Mesothelial cell of epicardium (in vitro differentiated cells): ENCODE measurements at places on chromosomes 6 and 20. TPM values are rescaled to one million over a fixed set of nuclear protein-coding genes. Genes with fewer than 3 reads are reported as not detected.
A peak's percentile ranks its signal among the peaks of the same experiment; 100 is the strongest.

DNA sequence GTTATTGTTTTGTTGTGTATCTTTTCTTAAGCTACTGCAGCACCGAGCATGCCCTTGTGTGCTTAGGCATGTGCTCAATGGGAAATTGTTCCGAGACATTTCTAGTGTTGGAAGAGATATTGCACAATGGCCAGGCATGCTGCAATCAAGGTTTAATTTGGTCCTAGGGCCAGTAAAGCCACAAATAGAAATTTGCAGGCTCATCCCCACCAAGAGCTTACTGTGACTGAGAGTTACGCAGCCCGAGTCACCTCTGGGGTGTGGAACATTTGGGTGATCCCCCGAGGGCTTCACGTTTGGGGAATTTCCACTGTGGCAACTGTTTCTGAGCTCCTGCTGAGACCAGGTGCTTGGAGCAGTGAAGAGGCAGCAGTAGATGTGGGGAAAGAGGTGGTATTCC is 65.8 kb downstream of the ADTRP start:
- peaks cover 32% of the 10 kb centered on the region for H3K4me1 ChIP-seq
- H3K36me3 ChIP-seq = no peaks in the 10 kb centered on the region
- H3K27me3 ChIP-seq = no peaks in the 10 kb centered on the region
- no peak overlapping the region for H3K27ac ChIP-seq

DNA sequence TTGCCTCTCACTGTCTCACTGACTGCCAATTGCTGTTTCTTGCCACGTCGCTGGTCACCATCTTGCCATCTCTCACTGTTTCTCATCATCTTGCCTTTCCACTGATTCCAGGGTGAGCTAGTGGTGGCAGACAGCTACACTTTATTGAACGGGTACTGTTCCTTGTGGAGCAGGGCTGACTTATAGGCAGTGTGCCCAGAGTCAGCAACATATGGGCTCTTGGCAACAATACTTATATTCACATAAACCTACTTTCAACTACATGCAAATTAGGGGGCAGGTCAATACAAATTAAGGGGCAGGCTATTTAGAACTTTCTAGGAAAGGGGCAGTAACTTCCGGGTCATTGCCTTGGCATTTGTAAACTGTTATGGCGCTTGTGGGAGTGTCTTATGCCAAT is 186.2 kb upstream of the SYNDIG1 start:
- no peaks in the 10 kb centered on the region for H3K4me1 ChIP-seq
- H3K27me3 ChIP-seq = peaks cover 26% of the 10 kb centered on the region
- no peak for DNase-seq
- H3K36me3 ChIP-seq = no peaks in the 10 kb centered on the region

- peaks cover 19% of the 10 kb centered on the region for H3K4me1 ChIP-seq
- H3K27ac ChIP-seq = no peak overlapping the region
- H3K36me3 ChIP-seq = peaks cover 3% of the 10 kb centered on the region
- H3K4me3 ChIP-seq = no peak overlapping the region
- H3K27me3 ChIP-seq = no peaks in the 10 kb centered on the region
Measured at GRCh38 chr6:146981981-146982380, 222.2 kb upstream of the STXBP5 start.

The MYLIP gene
- total RNA-seq = 23.9 to 25.7 TPM (median 24.9 TPM) in 3 replicates

GRCh38 chr6:167826896-167827582 is at the start of gene AFDN:
AFDN (plus strand) TSS chr6:167826911; CDS start chr6:167827133, 222 bp downstream.
- peaks cover 2% of the 10 kb centered on the region for H3K36me3 ChIP-seq
- DNase-seq = peak; percentile 70
- no peaks in the 10 kb centered on the region for H3K27me3 ChIP-seq
- peak within 1 kb of the TSS; percentile 99 for H3K27ac ChIP-seq
- peak within 1 kb of the TSS; percentile 95 for H3K4me3 ChIP-seq

DNA sequence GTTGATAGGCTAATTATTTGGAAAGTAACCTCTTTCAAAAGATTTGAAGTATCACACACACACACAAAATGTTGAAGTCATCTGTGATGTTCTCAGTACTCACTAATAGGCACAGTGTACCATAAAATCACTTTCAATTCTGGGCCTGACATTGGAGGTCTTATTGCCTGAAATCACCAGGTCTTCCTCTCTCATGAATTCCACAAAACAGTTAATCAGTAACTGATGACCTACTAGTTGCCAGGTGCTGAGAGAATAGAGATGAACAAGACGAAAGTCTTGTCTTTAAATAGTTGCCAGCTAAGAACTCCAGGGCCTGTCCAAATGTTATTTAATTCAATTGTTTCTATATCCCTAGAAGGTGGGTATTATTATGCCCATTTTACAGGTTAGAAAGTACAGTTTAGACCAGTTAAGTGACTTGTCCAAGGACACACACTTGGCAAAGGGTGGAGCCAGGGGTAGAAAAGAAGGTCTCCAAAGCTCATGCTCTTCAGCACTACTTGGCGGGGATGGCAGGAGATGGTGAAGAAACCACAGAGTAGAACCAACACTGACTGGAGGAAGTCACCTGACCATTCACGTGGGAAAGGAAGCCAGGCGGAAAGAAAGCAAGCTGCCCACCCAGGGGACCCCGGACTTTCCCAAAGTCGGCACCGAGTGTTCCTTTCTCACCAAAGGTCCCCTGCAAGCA is 116.4 kb downstream of the KIF6 start:
- no peak overlapping the region for H3K27ac ChIP-seq
- H3K36me3 ChIP-seq = no peaks in the 10 kb centered on the region
- peaks cover 8% of the 10 kb centered on the region for H3K27me3 ChIP-seq
- H3K4me1 ChIP-seq = peaks cover 11% of the 10 kb centered on the region

DNA sequence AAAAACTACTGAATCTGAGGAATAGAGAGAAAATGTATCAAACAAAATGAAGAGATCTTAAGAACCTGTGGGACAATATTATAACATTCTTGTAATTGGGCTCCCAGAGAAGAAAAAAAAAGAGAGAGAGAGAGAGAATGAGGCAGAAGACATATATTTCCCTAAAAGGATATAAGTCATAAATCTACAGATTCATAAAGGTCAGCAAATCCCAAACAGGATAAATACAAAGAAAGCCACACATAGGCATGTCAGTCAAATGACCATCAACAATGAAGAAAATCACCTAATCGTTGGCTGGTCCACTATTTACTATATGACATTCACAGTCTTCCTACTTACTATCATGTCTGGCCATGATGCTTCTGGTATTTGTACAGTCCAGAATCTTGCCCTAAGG is 190.3 kb downstream of the GMDS start:
- no peak for DNase-seq
- H3K4me1 ChIP-seq = peaks cover 2% of the 10 kb centered on the region
- peaks cover 6% of the 10 kb centered on the region for H3K36me3 ChIP-seq
- no peak overlapping the region for H3K27ac ChIP-seq
- no peaks in the 10 kb centered on the region for H3K27me3 ChIP-seq
- H3K4me3 ChIP-seq = no peak overlapping the region

The PSMB8 gene
- 12.3 to 14.2 TPM (median 14.1 TPM) in 3 replicates for total RNA-seq

The FHL5 gene
- total RNA-seq = 4.5 to 5.5 TPM (median 5.3 TPM) in 3 replicates

- peaks cover 5% of the 10 kb centered on the region for H3K36me3 ChIP-seq
- DNase-seq = peak; percentile 46
- H3K4me1 ChIP-seq = peaks cover 34% of the 10 kb centered on the region
- H3K27me3 ChIP-seq = no peaks in the 10 kb centered on the region
- peak overlapping the region; percentile 88 for H3K27ac ChIP-seq
Measured at GRCh38 chr6:27865850-27866356, 46.3 kb downstream of the OR2B2 start.

- H3K36me3 ChIP-seq = no peaks in the 10 kb centered on the region
- H3K4me1 ChIP-seq = peaks cover 5% of the 10 kb centered on the region
- no peaks in the 10 kb centered on the region for H3K27me3 ChIP-seq
- no peak overlapping the region for H3K4me3 ChIP-seq
Measured at GRCh38 chr6:116192786-116193185, 61.1 kb downstream of the TSPYL4 start.

The ZNF343 gene
- 12.0 to 17.3 TPM (median 14.4 TPM) in 3 replicates for total RNA-seq

DNA sequence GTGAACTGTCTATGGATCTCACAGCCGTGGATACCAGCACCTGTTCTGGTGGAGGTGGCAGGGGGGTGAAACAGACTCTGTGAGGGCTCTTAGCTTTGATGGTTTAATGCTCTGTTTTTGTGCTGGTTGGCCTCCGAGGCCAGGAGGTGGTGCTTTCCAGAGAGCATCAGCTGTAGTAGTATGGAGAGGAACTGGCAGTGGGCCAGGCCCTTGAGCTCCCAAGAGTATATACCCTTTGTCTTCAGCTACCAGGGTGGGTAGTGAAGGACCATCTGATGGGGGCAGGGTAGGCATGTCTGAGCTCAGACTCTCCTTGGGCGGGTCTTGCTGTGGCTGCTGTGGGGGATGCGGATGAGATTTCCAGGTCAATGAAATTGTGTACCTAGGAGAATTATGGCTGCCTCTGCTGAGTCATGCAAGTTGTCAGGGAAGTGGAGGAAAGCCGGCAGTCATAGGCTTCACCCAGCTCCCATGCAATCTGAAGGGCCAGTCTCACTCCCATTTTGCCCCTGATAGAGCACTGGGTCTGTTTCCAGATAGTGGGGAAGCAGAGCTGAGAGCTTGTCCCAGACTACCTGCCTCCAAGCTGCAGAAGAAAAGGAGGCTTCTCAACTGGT is 102.7 kb upstream of the AHI1 start:
- H3K36me3 ChIP-seq = peaks cover 8% of the 10 kb centered on the region
- no peak overlapping the region for H3K27ac ChIP-seq
- no peak for DNase-seq
- H3K27me3 ChIP-seq = no peaks in the 10 kb centered on the region

GRCh38 chr6:93086351-93086750 is 333.0 kb downstream of the EPHA7 start:
- no peak for DNase-seq
- peaks cover 46% of the 10 kb centered on the region for H3K4me1 ChIP-seq
- H3K27me3 ChIP-seq = no peaks in the 10 kb centered on the region
- H3K27ac ChIP-seq = no peak overlapping the region
- H3K36me3 ChIP-seq = no peaks in the 10 kb centered on the region
- H3K4me3 ChIP-seq = no peak overlapping the region

DNA sequence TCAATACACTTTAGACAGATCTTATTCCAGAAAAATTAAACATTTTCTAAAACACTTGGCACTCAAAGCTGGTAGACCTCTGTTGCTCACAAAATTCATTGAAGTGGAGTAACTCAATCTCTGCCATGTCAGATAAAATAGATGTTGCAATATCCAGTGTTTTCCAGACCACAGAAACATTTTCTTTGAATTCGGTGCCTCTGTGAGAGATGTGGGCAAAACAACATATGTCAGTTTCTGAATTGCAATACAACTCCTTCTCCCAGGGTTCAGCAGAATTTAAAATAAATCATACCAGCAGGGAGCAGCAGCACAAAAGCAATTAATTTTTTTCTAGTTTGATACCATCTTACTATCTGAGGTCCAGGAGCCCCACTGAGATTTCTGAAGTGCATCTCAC is 11.3 kb upstream of the PKHD1 start:
- no peaks in the 10 kb centered on the region for H3K36me3 ChIP-seq
- H3K4me1 ChIP-seq = no peaks in the 10 kb centered on the region
- no peak overlapping the region for H3K27ac ChIP-seq
- DNase-seq = no peak
- peaks cover 30% of the 10 kb centered on the region for H3K27me3 ChIP-seq

The CTAGE9 gene
- 0.16 TPM in 1 of 3 replicates, not detected in the others for total RNA-seq

The CEP250 gene
- 65.5 to 69.6 TPM (median 68.4 TPM) in 3 replicates for total RNA-seq

GRCh38 chr6:62623846-62624532 is 338.0 kb upstream of the KHDRBS2 start:
- H3K36me3 ChIP-seq = no peaks in the 10 kb centered on the region
- no peak for DNase-seq
- no peak overlapping the region for H3K27ac ChIP-seq
- no peaks in the 10 kb centered on the region for H3K4me1 ChIP-seq
- no peaks in the 10 kb centered on the region for H3K27me3 ChIP-seq

The JPH2 gene
- 3.4 to 4.2 TPM (median 3.5 TPM) in 3 replicates for total RNA-seq

The OR12D3 gene
- total RNA-seq = not detected in 3 replicates

GRCh38 chr6:107668743-107669474 is 155.2 kb downstream of the SCML4 start:
- DNase-seq = no peak
- H3K27me3 ChIP-seq = no peaks in the 10 kb centered on the region
- H3K36me3 ChIP-seq = no peaks in the 10 kb centered on the region
- no peak overlapping the region for H3K27ac ChIP-seq
- H3K4me1 ChIP-seq = peaks cover 40% of the 10 kb centered on the region

DNA sequence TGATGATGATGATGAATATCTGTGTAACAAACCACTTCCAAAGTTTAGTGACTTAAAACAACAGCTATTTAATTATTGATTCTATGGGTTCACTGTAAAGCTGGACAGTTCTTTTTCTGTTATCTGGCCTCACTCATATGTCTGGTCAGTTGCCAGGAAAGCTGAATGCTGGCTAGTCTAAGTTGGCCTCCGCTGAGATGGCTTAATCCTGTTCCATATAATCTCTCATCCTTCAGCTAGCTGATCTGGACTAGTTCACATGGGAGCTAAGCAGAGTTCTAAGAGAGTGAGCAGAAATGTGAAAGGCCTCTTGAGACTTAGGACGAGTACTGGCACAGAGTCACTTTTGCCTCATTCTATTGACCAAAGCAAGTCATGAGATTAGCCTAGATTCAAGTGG is 334.7 kb upstream of the FLRT3 start:
- peaks cover 1% of the 10 kb centered on the region for H3K27me3 ChIP-seq
- no peak overlapping the region for H3K27ac ChIP-seq
- no peak for DNase-seq
- H3K4me1 ChIP-seq = peaks cover 38% of the 10 kb centered on the region
- H3K36me3 ChIP-seq = peaks cover 18% of the 10 kb centered on the region

The TBX18 gene
- total RNA-seq = 10.1 to 13.2 TPM (median 12.8 TPM) in 3 replicates

DNA sequence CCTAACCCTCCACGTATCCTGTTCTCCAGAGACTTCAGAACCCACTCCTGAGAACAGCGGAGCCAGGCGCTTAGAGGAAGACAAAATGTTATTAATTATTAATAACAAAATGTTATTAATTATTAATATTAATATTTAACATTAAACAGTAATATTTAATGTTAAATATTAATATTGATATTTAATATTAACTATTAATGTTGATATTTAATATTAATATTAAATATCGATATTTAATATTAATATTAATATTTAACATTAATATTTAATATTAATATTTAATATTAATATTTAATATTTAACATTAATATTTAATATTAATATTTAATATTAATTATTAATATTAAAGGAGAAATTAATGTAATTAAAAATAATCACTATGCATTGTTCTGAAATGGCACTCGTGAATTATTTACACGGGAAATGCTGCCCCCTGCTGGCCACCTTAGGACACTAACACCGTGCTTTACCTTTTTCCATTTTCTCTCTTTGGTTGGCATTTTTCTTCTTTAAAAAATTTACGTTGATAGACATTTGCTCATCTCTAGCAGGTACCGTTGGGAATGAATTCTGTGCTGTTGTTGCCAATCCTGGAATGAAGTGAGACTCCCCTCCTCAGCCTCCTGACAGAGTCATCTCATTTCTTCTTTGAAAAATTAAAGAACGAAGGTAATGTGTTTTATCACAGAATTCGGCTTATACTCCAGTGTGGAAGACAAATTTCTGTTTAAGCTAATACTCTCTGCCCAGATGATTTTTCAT is 7.5 kb upstream of the GGTLC1 start:
- no peak overlapping the region for H3K4me3 ChIP-seq
- no peaks in the 10 kb centered on the region for H3K36me3 ChIP-seq

DNA sequence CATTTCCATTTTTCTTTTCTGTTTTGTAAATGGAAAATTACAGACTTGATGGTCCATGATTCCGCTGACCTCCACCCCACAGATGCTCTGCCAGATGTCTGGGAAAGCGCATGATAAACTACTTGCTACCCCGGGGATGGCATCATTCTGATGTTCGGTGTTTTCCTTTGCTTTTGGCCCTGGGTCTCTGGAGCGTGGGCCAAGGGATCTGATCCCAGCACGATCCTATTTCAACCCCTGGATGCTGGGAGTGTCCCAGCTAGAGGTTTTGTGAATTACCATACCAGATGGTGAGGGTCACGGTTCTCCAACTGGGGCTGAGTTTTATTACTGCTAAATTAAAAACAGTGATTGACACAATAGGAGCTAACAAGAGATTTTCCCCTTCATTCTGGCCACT is 25.2 kb upstream of the MYLIP start:
- no peaks in the 10 kb centered on the region for H3K36me3 ChIP-seq
- no peak for DNase-seq
- H3K27ac ChIP-seq = no peak overlapping the region
